RWPE1 (cell line): ENCODE measurements at places on chromosomes 12 and 14.

GRCh38 chr12:113766131-113766878 lies 199.8 kb downstream of the RBM19 start:
- no peak for DNase-seq

DNA sequence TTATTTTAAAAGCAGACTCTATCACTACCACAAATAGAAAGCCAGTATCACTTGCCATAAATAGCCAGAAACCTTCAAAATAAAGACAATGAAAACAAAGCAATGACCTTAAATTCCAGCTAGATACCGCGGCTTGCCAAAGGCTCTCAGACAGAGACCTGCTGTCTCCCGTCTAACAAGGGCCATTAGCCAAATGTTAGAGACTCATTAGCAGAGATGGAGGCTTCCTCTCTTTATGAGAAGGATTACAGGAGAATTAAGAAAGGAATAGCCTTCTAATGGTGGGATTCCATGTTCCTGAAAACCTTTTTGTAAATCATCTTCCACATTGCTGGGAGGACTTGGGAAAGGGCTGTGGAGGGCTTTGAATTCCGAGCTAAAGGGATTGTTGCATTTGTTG lies 206.7 kb downstream of the AACS start:
- no peak for DNase-seq

GRCh38 chr14:23605931-23606585 lies 27.5 kb upstream of the JPH4 start:
- DNase-seq = no peak

GRCh38 chr14:30507209-30507608 lies 51.7 kb upstream of the G2E3 start:
- DNase-seq = no peak

- peak; percentile 82 for DNase-seq
These were observed 12.8 kb upstream of the RILPL1 start for GRCh38 chr12:123546281-123546680.

GRCh38 chr14:90491911-90492531 lies 95.2 kb downstream of the CALM1 start:
- no peak for DNase-seq

GRCh38 chr14:77026166-77026929 lies 2.2 kb downstream of the IRF2BPL start:
- no peak for DNase-seq

DNA sequence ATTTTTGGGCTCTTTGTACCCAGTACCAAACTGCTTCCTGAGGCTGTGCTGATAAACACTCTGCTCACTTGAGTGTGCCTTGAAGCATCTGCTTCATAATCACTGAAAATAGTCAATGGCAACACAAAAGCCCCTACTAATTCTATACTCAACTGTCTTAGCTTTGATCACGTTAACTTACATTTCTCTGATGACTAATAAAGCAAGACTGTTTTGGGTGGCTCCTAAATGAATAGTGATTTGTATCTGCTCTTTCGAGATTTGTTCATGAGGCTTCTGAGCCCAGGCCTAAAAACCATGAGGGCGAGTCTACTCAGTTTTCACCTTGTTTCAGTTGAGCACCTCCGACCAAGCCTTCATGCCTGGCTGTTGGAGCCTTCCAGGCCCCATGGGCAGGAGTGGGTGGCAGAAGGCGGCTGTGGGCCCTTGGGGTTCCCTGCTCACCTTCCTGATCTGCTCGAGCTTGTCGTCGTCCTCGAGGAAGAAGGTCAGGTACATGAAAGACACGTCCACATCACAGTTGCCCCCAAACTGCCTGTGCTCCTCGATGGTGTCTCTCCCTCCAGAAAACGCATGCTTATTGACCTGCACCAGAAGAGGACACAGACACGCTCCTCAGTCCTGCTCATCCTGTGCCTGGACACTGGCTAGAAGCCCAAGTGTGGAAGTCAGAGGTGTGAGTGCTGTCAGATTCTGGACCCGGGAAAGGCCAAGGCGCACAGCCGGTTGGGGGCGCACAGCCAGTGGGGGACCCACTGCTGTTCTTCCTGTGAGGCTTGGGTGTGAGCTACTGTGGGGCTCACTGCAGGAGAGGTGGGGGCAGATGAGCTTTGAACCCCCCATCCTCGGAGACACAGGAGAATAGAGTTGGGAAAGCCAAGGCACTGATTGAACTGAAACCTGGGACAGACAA lies 13.7 kb downstream of the SLC25A47 start:
- no peak for DNase-seq

DNA sequence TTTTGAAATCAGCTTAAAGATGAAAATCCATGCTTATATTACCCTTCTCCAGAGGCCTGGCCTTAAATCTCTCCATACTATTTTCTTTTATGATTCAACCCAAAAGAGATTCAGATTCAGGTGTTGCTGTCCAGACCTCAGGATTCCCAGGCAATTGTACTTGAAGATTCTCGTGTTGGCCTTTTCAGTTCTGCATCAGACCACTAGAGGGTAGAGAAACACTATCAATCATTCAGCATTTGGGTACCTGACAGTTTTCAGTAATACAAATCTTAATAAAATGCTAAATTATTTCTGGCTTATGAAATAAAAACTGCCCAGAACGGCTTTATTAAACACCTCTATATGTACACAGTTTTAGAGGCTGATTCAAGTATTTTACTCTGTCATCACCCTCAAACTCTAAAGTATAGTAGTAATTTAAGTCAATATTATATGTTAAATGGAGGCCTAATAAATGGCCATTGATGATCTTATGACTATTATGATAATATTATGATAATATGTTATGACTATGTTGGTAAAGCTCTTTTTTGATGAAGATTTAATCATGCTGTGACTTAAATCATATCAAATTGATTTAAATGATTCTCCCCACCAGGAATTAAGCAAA lies 301.1 kb downstream of the DUSP6 start:
- peak; percentile 64 for DNase-seq

DNA sequence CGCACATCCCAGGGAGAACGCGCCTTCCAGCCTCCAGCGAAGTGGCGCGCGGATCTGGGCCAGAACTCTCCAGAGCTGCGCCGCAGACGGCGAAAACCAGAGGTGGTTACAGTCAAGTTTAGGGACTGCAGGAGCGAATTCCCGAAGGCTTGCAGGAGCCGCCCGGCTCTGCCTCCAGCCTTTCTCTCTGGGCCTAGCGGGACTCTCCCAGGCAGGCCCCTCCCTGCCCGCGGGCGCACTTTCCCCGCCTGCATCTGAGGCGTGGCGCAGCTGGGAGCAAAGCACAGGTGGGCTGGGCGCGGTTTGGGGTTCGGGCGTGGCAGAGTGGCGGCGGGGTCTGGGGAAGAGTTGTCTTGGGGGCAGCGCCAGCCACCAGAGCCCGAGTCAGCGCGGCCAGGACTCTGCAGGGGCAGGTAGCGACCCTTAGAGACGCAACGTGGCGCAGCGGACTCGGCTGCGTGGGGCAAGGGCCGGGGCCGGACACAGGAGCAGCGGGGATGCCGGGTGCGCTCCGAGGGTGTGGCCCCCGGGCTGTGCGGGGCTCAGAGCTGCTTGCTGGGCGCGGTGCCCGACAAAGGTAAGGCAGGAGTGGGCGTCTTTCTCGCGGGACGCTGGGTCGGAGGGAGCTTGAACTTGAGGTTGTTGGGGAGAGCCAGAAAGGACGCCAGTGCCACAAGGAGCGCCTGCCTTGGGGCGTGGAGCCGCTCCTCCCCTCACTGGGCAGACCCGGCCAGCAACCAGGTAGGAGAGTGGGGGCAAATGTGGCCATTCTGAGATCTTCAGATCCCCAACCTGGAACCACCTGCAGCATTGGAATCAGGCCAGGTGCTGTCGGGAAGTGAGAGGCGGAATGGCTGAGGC lies 1126.0 kb downstream of the AACS start:
- no peak for DNase-seq

DNA sequence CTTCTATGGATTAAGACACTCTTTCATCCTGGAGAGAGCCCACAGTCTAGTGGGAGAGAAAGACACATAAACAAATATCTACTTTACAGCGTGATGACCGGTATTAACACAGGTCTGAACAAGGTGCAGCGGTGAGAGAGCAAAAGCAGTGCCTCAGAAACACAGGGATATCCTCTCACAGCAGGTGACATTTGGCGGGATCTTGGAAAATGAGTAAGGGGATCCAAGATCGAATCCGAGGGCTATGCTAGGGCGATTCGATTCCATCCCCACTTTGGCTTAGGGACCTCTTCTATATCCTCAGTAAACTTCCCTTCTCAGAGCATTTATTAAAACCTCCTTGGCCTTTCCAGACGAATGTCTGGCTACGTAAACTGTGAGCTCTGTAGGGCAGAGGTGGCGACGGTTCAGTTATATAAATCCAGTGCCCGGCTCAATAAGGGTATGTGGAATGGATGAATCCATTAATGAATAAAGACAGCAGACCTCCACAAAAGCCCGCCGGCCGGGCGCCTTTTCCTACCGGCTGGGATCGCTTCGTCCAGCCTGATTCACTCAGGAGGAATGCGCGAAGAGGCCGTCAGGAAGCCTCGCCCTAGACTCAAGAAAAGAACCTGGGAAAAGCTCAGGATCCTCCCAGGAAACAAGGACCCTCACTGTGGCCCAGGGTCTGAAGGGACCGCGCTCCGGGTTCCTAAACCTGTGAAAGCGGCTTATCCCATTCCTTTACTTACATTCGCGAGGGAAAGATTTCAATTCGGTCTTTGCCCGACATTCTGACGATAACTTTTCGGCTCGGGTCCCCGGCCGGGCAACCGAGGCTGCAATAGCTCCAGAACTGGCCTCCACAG lies 455 bp downstream of the ATP6V1D start:
- DNase-seq = peak; percentile 71

- no peak for DNase-seq
These were observed 15.1 kb upstream of the NEK9 start for GRCh38 chr14:75141967-75142366.

- no peak for DNase-seq
These were observed 263.2 kb downstream of the SEC23A start for GRCh38 chr14:38839694-38840365.

GRCh38 chr12:67889931-67890330 lies 99.3 kb upstream of the IFNG-AS1 start:
- no peak for DNase-seq

GRCh38 chr12:71299541-71300376 lies 139.8 kb upstream of the LGR5 start:
- DNase-seq = no peak

DNA sequence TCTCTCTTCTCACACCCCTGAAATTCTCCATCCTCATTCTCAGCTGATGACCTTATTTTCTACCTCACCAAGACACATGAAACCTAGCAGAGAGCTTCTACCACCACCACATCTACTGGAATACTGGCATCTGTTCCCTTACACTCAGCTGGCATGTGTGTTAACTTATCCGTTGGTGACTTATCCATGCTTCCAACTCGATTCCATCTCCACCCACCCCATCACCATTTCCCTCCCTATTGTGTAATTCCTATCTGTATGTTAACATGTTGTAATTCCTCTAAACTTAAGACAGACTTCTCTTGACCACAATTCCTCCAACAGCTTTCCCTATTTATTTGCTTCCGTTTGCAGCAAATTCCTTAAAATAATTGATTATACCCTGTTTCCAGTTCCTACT lies 15.4 kb downstream of the C1S start:
- no peak for DNase-seq

DNA sequence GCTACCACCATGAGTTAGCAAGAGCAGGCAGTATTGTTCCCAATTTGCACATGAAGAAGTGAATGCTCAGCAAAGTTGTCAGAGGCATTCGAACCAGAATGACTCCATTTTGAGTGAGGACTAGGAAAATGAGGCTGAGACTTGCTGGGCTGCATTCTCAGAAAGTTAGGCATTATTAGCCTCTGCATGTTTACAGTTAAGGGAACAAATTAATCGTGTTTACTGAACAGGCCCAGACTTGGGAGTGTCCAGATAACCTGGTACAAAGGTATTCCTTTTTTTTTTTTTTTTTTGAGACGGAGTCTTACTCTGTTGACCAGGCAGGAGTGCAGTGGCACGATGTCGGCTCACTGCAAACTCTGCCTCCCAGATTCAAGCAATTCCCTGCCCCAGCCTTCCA lies 22.5 kb upstream of the VWF start:
- DNase-seq = no peak

GRCh38 chr12:49974231-49974675 lies 1.5 kb downstream of the AQP6 start:
- DNase-seq = no peak

DNA sequence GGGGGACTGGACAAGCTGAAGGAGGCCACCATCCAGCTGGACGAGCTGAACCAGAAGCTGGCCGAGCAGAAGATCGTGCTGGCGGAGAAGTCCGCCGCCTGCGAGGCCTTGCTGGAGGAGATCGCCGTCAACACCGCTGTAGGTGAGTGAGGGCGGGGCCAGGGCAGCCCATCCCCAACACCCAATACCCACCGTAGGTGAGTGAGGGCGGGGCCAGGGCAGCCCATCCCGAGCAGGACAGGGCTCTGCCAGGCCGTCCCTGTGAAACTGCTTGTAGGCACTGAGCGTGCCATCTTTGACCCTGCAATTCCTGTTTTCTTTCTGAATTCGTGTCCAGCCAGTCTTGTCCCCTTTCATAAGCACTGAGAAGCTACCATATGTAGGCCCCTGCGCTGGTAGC lies 74.0 kb downstream of the CCDC92 start:
- no peak for DNase-seq

GRCh38 chr12:106149096-106149784 lies 10.5 kb upstream of the NUAK1 start:
- peak; percentile 42 for DNase-seq

- no peak for DNase-seq
These were observed 43.6 kb downstream of the SPATS2 start for GRCh38 chr12:49410818-49411217.

GRCh38 chr14:22221508-22221907 lies 367.5 kb downstream of the DAD1 start:
- DNase-seq = peak; percentile 41

DNA sequence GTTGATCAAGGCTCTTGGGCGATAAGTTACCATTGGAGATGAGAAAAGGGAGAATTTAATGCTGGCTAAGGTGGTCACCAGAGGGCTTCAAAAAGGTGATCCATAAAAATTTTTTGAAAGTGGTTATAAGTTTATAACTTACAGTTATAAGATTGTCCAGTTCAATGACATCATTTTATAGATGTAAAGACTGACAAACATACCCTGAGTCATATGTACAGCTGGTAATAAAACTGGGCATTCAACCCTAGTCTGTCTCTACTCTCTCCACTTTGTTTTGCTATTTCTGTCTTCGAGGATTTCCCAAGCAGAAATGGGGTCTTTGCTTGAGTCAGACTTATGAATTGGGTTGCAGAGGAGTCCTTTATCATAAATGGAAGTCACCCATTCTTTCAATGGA lies 454.0 kb downstream of the SOX5 start:
- DNase-seq = no peak

DNA sequence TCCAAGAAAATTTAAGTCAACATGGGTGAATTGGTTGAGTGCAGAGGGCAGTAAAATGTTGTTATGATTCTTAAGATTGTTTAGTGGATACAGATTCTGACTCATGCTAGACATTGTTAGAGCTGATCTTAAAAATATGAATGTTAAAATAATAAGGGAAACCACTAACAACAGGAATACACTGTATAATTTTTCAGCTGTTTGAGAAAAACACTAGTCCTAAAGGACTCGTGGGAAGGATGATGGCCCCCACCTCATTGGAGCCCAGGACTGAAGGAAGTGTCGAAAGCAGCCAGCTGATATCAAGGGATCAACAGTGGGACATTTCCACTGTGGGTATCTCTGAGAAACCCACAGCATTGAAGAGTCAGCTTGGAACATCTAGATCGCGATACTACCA lies 82.9 kb upstream of the SCAF11 start:
- no peak for DNase-seq

- no peak for DNase-seq
These were observed 9.2 kb downstream of the ZFP36L1 start for GRCh38 chr14:68783408-68784225.
